Hematopoietic multipotent progenitor cell treated with erythropoietin and hydrocortisone succinate and interleukin-3 and kit ligand, for 8 days (in vitro differentiated cells): ENCODE measurements at places on chromosomes 11 and 22.

- no peak for DNase-seq
These were observed 79.5 kb upstream of the HMGXB4 start for GRCh38 chr22:35177811-35178210.

DNA sequence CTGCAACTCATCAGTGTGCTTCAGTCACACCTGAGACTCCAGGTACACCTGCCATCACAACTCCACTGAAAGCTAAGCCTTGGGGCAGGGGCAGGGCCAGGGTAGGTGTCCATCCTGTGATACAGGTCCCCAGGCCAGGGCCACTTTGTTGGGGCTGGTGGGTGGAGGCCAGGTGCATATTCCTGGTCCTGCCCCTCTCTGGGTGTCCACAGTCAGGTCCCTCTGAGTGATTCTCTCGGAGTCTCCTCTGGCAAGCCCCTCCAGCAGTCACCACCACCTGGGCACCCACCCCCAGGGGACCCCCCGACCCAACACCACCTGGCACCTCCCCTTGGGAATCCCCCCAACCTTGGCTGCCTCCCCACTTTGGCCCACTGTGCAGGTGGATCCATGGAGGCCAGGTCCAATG lies 9.5 kb upstream of the ACR start:
- DNase-seq, result no peak

DNA sequence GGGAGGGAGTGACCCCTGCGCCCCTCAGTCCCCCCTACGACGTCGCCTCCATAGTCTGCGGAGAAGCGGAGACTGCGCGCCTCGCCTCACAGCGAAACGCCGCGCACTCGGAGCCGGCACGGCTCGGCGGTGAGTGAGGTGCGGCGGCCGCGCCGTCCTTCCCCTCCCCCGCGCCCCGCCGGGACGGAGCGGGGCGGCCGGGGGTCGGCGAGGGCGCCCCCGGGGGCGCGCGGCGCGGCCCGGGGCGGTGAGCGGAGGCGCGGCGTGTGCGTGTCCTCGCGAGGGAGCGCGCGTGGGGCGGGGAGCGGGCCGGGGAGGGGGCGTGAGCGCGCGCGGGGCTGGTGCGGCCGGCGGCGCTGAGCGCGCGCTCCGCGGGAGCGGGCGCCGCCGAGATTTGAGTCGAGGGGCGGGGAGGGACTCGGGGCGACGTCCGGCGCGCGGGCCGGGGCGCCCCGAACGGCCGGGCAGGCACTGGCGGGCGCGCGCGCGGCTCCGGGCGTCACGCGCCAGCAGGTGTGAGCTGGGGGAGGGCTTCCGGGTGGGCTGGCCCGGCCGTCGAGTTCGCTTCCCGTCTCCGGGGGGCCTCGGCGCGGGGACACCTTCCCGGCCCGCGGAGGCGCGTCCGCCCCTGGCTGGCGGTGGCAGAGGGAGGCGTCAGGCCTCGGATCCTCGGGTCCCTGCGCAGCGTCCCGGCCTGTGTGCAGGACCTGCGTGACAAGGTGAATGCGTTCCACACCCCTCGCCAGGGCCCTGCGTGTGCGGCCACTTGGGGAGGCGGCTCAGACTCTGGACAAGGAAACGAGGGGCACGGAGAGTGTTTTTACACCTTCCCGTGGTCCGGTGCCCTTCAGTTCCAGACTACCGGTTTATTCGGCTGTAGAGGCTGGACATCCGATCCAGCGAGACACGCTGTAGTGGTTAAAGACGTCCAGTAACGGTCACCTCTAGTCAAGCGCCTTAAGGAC lies 50.4 kb downstream of the FAM83F start:
- DNase-seq, result peak; percentile 33

- no peak for DNase-seq
These were observed 4.5 kb upstream of the JAML start for GRCh38 chr11:118229274-118229847.

DNA sequence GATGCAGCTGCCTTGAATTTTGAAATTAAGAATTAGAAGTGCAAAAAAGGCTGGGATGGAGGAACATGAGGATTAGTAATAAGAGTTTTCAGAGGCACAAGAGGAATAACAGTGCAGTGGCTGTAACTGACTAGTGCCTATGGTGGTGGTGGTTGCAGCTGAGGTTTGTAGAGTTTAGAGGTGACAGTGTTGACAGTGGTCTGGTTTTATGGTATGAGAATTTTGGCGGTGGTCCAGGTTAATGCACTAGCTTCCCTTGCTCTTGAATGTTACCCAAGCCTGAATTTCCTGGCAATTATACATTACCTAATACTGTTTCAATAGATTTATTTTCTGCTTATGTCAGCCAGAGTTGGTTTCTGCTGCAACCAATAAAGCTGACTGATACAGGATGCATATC lies 112.8 kb upstream of the C11orf87 start:
- no peak for DNase-seq

DNA sequence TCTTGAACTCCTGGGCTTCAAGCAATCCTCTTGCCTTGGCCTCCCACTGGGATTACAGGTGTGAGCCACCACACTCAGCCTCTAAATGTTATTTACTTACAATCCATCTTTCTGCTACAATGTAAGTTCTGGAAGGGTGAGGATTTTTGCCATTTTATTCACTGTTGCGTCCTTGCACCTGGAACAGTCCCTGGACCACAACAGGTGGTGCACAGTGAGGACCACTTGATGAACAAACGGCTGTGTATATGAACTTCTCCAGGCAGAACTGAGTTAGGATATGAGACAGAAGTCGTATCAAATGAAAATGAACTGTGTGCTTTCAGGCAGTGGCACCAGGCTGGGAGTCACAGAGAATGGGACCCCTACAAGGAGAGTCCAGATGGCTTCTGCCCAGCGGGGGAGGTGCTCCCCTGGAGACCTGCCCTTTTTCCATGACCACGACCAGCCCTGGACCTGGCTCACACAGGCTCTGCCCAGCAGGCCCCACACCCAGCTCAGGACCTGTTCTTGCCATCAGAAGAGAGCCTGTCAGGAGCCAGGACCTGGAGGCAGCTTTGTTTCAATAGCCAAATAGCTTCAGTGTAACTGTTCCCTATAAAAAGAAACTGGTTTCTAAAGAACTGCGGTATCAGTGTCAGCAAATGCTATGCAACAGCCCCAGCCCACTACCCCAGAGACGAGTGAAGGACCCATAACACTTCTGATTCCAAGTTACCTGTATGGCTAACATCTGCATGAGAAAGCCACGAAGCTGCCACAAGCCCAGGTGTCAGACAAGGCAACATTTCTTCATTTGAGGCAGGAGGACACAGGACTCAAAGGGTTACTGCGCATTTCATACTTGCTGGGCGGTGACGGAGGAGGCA lies 104.9 kb downstream of the MICAL3 start:
- no peak for DNase-seq

- no peak for DNase-seq
These were observed 9.6 kb downstream of the PNPLA5 start for GRCh38 chr22:43882122-43882767.

GRCh38 chr22:23158516-23159290 lies 13.4 kb downstream of the RAB36 start:
- no peak for DNase-seq

DNA sequence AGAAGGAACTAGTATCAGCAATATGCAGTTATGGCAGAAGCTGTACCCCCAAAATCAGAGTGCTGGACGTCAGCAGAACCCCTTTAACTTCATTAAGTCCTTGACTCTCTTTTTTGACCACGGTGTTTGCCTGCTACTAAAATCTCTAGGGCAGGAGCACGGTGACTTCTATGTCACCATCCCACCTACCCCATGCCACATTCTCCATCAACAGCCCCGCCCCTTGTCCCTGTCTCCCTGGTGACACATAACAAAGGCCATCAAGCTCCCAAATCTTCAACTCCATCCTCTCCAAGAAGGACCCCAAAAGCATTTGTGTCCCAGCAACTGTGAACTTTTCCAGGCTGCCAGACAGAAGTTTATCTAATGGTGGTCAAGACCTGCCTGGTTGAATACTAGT lies 894 bp downstream of the ADA2 start:
- no peak for DNase-seq

GRCh38 chr11:111688013-111688412 lies 78.2 kb downstream of the PPP2R1B start:
- DNase-seq, result no peak

- DNase-seq, result no peak
These were observed 13.3 kb downstream of the RBFOX2 start for GRCh38 chr22:36015155-36015810.

DNA sequence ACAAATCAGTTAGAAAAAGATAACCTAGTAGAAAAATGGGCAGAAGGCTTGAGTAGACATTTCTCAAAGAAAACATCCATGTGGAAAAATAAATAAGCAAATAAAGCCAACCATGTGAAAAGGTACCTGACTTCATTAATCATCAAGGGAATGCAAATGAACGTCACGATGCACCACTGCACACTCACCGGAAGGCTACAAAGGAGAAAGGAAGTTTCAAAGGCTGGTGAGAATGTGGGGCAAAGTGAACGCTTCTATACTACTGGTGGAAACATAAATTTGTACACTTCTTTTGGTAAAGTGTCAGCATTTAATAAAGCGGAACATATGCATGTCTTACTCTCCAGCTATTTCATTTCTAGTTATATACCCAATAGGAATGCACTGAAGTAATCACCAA lies 166.8 kb downstream of the CSNK2A3 start:
- no peak for DNase-seq

DNA sequence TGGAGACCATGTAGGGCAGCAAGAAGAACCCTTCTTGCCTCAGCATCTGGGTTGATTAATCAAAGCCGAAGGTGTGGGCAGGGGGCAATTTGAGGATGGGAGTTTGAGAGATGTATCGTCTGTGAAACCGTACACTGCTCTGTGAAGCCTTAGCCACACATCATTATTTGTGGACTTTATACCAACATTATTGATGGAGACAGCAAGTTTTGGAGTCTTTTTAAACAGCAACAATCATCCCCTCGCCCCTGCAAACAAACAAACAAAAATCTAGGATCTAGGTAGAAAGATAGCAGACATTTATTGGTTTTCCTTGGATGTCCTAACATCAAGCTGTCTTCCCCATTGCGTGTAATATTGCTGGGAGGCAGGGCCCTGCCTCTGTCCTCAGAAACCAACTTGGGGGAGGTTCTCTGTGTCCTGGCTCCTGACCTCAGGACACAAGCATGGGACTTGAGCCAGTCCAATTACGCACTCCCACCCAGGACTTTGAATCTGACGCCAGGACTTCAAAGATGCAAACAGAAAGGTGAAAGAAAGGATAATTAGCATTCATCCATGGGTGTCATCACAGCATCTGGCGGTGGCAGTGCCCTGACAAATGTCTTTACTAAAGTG lies 61.6 kb upstream of the PLET1 start:
- no peak for DNase-seq

DNA sequence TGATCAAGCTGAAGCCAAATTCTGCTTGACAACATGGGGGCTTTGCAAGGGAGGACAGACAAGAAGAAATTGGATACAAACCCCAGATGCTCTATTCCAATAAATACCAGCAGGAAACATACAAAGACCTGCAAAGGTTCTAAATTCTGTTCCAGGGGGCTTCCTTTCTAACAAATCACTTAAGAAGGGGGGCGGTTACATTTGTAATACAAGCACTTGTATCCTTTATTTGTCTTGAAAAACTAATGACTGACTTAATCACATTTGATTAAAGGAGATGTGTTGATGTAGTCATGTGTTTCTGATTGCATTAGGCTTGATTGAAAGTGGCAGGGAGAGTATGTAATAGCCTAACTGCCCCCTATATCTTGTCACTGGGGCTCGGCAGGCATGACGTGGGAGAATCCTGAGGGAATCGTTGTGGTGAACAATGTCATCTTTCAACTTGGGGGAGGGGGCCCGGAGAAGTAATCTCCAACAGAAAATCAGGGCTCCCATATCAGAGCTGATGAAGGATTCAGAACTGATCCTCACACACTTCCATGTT lies 361.7 kb downstream of the INSC start:
- DNase-seq, result no peak

- no peak for DNase-seq
These were observed 32.5 kb upstream of the IZUMO1R start for GRCh38 chr11:94271885-94272372.

- DNase-seq, result no peak
These were observed 123.4 kb upstream of the CSNK2A3 start for GRCh38 chr11:11476499-11476898.

GRCh38 chr22:26453216-26453615 lies 24.2 kb downstream of the ASPHD2 start:
- DNase-seq, result no peak

DNA sequence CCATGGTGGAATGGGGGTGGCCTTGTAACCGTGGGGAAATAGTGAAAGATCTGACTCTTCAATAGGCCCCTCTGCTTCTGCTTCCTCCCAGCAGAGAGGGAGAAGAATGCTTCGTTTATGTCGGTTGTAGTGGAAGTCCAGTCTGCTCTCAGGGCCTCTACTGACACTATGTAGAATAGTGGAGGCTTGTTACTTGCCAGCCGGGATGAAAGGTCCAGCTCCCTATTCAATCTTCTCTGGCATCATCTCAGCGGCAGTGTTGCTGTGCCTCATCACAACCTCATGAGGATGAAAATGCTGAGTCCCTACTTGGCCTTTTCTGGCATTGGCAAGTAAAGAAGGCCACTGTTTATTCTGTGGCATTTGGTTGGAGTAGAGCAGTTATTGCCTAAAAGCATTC lies 820.9 kb upstream of the TENM4 start:
- DNase-seq, result no peak

GRCh38 chr11:45852018-45852711 lies 4.9 kb downstream of the CRY2 start:
- no peak for DNase-seq

- no peak for DNase-seq
These were observed 20.6 kb downstream of the IFT27 start for GRCh38 chr22:36755316-36755715.

DNA sequence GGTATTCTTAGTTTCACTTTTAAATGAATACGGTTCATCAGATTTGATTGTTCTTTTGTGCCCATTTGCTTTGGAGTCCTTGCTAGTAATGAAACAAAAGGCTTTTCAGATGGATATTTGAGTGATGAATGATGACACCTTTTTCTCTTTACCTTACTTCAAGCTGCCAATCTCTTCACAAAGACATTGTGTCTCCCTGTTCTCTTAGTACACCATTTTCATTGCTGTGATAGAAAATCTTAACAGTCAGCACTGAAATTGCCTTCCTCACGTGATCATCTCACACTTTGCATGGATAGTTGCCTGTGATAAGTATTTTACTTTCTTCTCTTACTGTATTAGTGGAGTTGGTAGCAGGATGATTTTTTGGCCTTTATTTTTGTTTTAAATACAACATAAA lies 396.6 kb downstream of the NELL1 start:
- DNase-seq, result no peak

DNA sequence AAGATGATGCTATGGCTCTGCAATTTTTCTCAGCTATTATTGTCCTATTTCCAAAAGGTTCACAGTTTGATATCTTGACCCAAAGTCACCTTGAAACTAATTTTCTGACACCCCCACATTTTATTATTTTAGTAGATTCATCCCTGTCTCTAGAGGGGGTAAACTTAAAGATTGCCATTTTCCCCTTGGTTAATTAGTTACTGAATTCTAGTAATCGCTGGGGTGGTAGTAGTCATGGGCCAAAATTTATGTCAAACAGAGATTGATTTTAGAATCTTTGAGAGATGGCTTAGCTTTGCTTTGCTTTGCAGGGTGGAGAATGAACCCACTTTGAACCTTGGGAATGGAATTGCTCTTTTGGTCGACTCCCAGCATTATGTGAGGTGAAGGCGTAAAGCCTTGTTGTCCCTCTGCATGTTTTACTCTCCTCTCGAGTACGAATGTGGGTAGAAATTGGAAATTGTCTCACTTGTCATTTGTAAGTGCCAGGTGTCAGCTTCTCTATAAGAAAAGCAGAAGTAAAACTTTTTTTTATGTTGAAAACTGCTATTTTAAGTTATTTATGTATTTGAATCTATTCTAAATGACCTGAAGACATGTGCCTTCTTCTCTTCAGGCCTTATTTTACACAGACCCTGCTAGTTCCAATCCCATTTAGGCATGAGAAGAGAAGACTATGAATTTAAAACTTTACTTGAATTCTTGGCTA lies 42.4 kb upstream of the RCE1 start:
- DNase-seq, result no peak
